Neural progenitor cell (in vitro differentiated cells): ENCODE measurements at places on chromosomes 5 and 9.

GRCh38 chr9:106590759-106591505 is 272.0 kb upstream of the ZNF462 start:
- no peak for DNase-seq

GRCh38 chr5:92401492-92401891 is 1018.4 kb upstream of the ARRDC3 start:
- peak; percentile 86 for DNase-seq

GRCh38 chr5:6644794-6645241 is 11.6 kb downstream of the SRD5A1 start:
- DNase-seq: no peak

- DNase-seq: no peak
Measured at GRCh38 chr9:109912082-109912582, 132.1 kb downstream of the PALM2AKAP2 start.

DNA sequence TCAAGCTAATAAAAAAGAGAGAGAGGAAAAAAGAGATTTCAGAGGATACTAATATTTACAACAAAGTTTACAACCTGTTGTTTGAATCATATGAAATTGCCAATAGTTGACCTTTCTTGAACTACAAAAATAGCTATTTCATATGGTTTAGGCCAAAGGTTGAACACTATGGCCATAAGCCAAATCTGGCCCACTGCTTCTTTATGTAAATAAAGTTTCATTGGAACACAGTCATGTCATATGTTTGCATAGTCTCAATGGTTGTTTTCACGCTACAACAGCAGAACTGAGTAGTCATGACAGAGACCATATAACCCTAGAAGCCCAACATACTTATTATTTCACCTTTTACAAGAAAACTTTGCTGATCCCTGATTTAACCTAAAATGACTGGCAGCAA is 20.9 kb downstream of the SEMA5A start:
- no peak for DNase-seq

GRCh38 chr9:88920645-88921044 is 70.6 kb upstream of the S1PR3 start:
- DNase-seq: no peak

- no peak for DNase-seq
Measured at GRCh38 chr5:74226716-74227485, 413.6 kb downstream of the ENC1 start.

- no peak for DNase-seq
Measured at GRCh38 chr5:148206620-148207019, 3.8 kb downstream of the SPINK6 start.

DNA sequence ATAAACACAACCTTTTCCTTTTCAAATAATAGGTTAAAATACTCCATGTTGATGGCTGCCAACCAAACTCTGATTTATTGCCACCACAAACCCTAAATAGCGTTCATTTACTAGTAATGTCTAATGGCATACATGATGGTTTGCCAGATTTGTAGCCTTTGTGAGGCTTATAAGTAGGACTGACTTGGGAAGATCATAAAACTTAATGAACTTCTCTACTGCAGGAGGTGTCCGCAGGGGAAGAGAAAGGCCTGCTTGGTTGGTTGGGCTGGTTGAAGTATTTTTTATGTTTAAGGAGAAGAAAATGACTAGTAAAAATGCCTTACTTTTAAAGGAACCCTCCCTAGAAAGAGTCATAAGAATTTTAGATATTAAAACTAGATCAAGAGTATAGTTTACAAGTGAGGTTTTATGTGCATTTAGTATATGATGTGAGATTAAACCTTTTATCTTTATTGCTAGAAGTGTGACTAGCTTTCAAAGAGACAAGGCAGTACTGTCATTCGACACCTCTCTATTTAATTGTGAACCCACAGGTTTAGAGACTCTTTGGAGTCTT is 5.0 kb downstream of the PBX3 start:
- DNase-seq: peak; percentile 24

- no peak for DNase-seq
Measured at GRCh38 chr9:128728298-128728697, 4.4 kb upstream of the ZDHHC12 start.

GRCh38 chr9:109098960-109099308 is 20.8 kb downstream of the TMEM245 start:
- DNase-seq: no peak

- DNase-seq: peak; percentile 38
Measured at GRCh38 chr5:107876906-107877305, 206.2 kb upstream of the EFNA5 start.
